NCI-H460 (cell line): ENCODE measurements at places on chromosomes 4 and X. TPM values are rescaled to one million over a fixed set of nuclear protein-coding genes. Genes with fewer than 3 reads are reported as not detected.

Gene SERTM2
- not detected in 2 replicates for total RNA-seq

Gene KCNE5
- total RNA-seq = 0.32 TPM in 2 replicates

Gene DAPP1
- total RNA-seq = not detected in 2 replicates

Gene CENPE
- 22.4 and 26.3 TPM in 2 replicates for total RNA-seq

Gene MAP7D3
- 23.1 and 27.3 TPM in 2 replicates for total RNA-seq

Gene CFI
- total RNA-seq = not detected in 2 replicates

Gene AFM
- not detected in 2 replicates for total RNA-seq

Gene MND1
- 33.6 and 35.7 TPM in 2 replicates for total RNA-seq

Gene PLA2G12A
- 12.9 and 17.3 TPM in 2 replicates for total RNA-seq

Gene PRIMPOL
- 12.8 and 20.6 TPM in 2 replicates for total RNA-seq
